ENCODE measurements at places on chromosomes 4 and X.
A peak's percentile ranks its signal among the peaks of the same experiment; 100 is the strongest.

- DNase-seq = no peak
Observed at GRCh38 chrX:12497832-12498591, 293.2 kb upstream of the PRPS2 start.

- no peak for DNase-seq
Observed at GRCh38 chrX:10677490-10677889, 57.1 kb upstream of the MID1 start.

DNA sequence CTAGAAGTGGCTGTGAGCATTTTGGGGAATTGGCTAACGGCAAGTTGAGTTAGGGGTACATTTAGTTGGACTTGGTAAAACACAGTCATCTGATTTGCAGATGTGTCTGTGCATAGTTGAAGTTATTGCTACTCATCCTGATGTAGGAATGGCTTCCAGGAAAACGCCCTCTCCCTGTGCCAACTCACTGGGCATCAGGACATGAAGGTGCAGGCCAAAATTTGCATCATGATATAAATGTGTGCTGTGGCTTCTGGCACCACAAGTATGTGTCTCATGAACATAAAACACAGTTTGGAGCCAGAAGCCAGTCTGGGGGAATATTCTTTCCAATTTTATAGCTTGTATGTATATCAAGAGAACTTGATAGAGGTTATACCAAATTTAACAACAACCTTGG lies 54.2 kb upstream of the CBR4 start:
- DNase-seq = no peak

GRCh38 chrX:150757371-150757770 lies 64.2 kb downstream of the MTMR1 start:
- no peak for DNase-seq

- peak; percentile 61 for DNase-seq
Observed at GRCh38 chr4:128601991-128602695, 207.4 kb upstream of the JADE1 start.

DNA sequence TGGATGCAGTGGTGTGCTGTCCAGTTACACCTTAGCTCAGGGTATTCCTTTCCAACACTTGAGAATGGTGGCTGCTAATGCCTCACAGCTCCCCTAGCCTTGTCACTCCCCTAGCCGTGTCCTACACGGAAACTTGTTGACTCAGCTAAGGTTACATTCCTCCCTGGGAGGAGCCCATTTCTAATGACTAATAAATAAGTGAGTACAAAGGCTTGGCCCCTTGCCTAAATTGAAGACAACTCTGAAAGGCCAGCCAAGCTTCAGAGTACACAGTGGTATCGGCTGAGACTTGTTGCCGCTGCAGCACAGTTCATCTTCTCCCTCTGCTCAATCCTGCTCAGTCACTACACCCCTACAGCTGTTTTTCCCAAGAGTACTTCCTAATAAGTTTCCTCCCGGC lies 21.2 kb upstream of the SLC25A31 start:
- DNase-seq = peak; percentile 88

- DNase-seq = no peak
Observed at GRCh38 chr4:42167709-42168108, 15.3 kb upstream of the BEND4 start.

GRCh38 chrX:40132751-40133150 lies 35.0 kb upstream of the BCOR start:
- DNase-seq = peak; percentile 40

DNA sequence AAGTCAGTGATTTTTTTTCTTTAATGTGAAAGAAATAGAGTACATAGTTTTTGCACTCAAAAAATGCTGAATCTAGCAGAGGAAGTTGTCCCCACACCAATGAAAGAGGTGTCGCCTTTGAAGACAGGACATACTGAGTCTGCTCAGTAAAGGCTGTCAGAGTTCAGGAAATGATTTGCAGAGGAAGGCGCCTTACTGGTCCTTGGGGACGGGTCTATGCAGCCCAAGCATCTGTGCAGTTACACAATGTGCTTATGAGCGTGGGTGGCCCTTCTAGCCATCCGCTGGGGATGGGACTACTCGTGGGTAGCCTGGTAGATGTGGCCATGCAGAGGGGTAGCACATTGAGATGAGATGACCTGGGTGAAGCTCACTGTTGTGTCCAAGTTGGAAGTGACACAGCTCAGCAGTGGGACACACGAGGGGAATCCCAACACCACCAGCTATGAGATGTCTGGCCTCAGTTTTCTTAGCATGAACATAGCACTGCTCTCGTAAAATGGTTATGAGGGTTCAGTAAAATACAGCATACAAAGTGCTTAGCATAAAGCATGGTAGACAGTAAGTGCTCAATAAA lies 116.5 kb upstream of the RBPJ start:
- DNase-seq = no peak

DNA sequence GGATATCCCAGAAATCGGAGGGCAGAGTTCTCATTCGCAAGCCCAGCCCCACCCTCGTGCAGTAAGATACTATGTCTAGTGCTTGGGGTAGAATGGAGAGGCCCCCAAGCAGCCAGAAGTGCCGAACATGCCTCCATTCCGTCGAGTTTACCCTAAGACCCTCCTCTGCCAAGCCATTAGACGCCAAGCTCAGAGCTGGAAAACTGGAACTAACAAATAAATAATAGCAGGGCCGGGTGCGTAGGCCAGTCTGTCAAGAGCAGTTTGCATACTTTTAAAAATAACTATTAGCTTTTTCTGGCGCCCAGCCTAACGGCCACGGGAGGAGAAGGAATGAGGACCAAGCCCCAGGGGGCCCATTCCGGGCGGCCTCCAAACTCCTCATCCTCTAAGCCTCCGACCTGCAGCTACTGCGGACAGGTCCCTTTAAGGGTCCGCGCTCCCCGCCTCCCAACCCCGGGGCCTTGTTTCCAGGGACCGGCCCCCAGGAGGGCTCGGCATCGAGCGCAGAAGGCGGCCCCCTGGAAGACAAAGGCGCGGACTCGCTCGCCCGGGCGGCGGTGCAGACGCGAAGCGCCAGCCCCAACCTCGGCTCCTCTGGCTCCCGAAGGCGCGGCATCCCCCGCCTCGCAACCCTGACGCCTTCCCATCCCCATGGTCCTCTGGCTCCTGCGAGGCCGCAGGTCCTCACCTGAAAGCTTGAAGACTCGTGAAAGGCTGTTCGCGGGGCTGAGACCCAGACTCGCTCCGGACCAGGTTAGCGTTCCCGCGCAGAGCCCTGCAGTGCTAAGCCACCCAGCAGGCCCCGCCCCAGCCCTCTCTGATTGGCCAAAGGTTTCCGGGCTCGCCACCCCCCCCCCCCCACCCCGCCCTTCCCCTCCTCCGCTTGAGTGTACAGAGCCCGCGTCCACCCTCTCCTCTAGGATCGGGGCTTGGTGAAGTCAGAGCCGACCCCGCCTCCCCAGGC lies at the start of gene TMSB15A:
Gene TMSB15A, minus strand, starts transcription at position 765 of the 967 bp plus-strand sequence.
- DNase-seq = no peak

DNA sequence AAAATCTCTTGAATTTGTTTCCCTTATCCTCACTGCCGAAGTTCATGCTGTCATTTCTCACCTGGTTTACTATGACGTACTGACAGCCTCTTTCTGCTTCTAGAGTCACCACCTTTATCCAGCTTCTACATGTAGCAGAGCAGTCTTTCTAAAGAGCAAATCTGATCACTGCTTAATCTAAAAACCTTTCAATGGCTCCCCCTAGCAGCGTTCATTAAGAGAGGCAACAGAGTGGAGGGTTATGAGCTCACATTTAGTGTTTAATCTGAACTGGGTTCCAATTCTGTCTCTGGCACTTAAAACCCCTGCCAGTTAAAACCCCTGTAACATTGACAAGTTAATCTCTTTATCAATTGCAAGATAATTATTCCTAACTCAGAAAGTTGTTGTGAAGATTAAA lies 4.4 kb downstream of the RBPJ start:
- peak; percentile 35 for DNase-seq

DNA sequence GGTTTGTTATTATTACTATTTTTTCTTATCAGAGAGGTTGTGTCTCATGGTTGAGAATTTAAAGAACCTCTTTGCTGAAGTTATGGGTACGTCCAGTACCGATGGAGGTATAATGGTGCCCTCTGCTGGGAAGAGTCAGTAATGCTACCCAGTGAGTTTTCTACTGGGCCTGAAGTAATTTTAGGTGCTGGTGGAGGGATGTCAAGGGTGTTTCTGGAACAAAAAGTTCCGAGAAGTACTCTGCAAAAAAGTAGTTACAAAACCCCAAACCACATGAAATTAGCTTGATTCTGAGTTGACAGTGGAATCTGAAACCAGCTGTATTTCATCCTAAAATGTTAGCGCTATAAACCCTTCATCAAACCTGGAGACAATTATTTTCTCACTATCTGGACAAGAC lies 102.5 kb upstream of the MID1 start:
- DNase-seq = peak; percentile 12

GRCh38 chr4:174120446-174121295 lies 162.8 kb downstream of the FBXO8 start:
- DNase-seq = peak; percentile 69

DNA sequence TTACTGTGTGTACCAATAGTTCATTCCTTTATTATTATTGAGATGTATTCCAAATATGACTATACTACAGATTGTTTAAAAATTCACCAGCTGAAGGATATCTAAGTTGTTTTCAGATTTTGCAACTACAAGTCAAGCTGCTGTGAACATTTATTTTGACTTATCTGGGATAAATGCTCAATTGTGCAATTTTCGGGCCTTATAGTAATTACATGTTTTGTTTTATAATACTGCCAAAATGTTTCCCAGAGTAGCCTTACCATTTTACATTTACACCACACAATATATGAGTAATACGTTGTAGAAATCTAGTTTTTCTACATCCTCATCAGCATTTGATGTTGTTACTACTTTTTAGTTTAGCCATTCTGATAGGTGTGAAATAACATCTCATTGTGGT lies 179.6 kb downstream of the ANTXR2 start:
- no peak for DNase-seq

DNA sequence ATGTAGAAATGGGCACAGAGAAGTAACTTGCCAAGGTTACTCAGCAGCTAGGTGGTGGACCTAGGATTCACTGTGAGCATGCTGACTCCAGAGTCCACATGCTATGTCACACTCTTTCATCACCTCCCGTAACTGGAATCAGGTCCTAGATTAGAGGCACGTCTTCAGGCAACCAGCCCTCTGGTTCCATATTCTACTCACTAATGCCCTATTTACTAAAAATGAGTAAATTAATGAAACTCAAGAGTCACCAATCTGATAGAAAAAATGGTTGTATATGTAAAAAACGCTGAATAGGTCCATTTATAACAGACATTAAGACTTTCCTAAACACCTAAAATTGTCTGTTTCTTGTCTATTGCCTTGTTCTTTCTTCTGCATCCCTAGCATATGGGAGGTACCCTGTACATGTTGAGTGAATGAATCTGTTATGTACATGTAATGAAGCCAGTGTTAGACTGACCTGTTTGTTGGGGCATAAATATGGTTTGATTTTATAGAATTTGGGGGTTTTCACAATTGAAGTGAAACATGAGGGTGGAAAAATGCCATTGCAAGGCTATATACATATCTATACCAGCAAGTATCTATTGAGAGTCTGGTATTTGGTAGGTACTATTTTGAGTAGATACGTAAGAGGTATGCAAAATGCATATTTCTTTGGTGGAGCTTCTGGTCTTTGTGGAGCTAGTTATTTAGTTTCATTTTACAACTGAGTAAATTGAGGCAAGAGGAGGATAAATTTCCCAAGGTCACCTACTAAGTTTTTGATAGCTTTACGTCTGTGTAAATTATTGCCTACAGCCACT lies 7.5 kb upstream of the RUFY3 start:
- DNase-seq = no peak

GRCh38 chr4:52545099-52546069 lies 113.7 kb downstream of the USP46 start:
- DNase-seq = peak; percentile 39

DNA sequence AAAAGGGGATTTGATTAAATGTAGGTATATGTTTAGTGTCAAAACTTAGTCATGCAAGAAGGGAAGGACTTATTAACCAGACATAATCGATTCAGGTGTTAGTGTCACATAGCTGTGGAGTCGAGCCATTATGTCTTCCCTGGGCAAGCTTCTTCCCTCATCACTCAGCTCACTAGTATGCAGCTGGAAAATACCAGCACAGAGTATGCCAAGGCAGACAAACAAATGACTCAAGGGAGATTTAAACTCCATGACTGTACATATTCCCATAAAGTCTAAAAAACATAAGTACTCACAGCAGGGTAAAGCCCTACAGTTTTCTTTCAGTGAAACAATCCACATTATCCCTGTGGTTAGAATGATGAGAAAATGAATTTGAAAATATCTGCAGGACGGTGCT lies 304.5 kb downstream of the CBLL2 start:
- DNase-seq = no peak

DNA sequence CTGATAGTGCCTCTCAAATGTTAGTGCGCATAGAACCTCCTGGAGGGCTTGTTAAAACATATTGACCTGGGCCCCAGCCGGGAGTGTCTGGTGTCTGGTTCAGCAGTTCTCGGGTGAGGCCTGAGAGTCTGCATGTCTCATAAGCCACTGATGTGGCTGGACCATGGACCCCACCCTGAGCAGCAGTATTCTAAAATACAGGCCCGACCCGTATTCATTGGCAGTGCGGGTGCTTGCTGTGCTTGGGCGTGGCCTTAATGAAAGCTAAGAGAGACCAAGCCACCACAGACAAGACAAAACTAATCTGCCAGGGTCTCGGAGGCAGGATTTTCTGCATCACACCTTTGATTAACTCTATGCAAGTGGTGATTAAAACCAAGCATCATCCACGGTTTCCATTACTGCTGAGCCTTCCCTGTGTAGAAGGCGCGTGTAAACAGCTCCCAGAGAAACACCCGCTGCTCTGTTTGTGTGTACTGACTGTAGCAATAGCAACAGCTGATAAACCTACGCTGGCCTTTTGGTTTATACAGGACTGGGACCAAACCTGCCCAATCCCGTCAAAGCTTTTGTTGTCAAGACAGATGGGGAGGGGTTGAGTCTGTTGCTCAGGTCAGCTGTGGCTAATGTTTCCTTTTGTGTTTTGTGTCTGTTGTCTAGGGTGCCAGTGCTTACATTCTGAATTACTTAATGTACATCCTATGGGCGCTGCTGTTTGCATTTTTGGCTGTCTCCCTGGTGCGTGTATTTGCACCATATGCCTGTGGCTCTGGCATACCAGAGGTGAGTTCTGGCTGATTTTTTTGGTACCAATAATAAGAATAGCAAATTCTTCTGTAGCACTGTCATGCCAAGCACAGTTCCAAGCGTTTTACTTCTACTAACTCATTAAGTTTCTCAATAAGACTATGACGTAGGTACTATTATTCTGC lies 40.8 kb downstream of the CLCN4 start:
- DNase-seq = no peak

DNA sequence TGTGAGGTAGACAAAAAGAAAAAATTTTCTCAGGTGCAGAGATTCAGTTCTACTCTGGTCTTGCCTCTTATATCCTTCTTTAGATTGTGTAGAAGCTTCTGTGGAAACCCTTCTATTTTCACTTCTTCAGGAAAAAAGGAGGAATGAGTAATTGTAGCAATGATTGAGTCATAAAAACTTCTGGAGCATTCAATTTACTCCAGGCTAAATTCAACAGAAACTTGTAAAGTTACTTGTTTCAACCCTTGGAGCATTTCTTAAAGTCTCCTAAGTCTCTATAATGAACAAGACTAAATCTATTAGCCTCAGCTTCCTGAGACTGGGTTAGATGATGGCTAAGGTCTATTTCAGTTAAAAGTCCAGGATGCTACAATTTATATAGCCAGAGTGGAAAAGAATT lies 29.9 kb downstream of the BOD1L1 start:
- no peak for DNase-seq

GRCh38 chr4:117481742-117482141 lies 396.4 kb upstream of the TRAM1L1 start:
- DNase-seq = no peak

- no peak for DNase-seq
Observed at GRCh38 chrX:143570782-143571181, 53.5 kb upstream of the SPANXN3 start.

All from dermis microvascular lymphatic vessel endothelial cell (primary cell).